Cortex of kidney (tissue), 1 donor: ENCODE measurements at places on chromosomes 11 and 22.

GRCh38 chr11:129946256-129946655 is 50.9 kb upstream of the NFRKB start:
- no peak for DNase-seq

DNA sequence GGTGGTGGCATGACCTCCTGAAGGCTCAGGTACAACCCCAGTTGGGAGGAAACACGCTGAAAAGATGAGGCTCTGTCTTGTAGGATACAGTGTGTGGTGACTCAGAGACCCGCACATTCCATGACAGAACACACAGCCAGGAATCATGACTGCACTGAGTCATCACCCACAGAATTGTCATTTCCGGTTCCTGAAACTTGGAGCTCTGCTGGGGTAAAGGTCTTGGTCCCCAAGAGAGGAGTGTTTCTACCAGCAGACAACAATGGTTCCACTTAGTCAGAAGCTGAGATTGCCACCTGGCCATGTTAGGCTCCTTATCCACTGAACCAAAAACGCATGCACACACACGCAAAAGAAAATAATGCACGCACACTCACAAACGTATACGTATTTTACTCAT is 31.5 kb upstream of the CYB5R3 start:
- no peak for DNase-seq

DNA sequence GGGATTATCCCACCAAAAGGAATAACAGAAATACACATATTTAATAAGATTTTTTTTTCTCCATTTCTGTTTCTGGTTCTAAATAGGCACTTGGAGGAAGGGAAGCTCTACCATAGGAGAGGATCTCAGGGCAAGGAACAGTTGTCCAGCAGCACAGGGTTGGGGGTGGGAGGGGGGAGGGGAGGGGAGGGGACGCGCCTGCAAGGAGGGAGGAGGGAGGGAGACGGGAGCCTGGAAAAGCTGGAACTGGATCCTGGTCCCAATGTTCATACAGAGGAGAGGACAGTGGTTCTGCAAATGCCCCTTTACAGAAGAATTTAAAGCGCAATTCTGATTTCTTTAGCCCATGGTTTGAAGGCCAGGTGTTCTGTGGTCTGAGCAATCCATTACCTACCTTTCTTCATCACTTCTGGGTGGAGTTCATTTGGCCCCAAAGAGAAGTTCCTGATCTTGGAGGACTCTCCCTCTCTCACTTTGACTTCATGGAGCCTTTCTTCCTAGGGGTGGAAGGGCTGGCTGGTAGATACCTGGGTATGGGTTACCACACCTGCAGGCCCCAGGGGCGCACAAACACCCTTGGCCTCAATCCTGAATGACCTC is 348.9 kb upstream of the NCAM1 start:
- DNase-seq, result no peak

GRCh38 chr11:61719978-61720377 is 32.5 kb upstream of the MYRF start:
- DNase-seq, result no peak

DNA sequence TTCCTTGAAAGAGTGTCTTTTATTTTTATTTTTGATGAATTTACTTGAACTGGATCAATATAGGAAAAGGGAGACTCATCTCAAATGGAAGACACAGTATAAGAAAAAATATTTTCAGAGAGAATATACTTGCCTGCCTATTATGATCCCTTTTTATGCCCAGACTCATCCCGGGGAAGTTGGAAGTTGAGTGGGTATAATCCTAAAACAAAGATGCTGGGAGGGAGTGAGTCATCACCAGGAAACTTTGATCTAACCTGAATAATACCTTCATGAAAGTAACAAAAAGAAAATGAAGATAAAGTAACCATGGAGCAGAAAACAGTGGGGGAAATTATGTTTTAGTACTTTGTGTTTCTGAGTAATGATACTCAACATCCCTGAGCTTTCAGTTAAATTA is 1514.0 kb downstream of the FAM181B start:
- DNase-seq, result no peak
